GM10248 (cell line): ENCODE measurements at places on chromosomes 4 and X.

GRCh38 chr4:95506264-95506663 is 42.5 kb downstream of the UNC5C start:
- no peak for DNase-seq

DNA sequence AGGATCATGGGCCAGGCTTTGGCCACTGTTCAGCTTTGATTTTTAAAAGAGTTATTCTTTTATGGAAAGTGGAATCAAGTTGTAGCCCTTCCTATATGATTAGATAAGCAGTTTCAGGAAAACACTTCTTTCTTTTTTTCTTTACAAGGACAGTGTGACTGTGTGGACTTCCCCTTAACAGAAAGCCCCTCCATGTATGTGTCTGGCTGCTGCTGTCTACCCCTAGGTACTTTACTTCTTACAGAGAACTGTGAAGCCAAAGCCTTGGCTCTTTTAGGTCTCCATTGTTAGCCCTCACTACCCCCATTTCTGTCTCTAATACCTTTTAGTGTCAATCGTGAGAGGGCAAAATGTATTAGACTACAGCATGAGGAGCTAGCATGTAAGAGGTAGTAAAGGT is 19.1 kb downstream of the VSIG1 start:
- DNase-seq, result no peak

DNA sequence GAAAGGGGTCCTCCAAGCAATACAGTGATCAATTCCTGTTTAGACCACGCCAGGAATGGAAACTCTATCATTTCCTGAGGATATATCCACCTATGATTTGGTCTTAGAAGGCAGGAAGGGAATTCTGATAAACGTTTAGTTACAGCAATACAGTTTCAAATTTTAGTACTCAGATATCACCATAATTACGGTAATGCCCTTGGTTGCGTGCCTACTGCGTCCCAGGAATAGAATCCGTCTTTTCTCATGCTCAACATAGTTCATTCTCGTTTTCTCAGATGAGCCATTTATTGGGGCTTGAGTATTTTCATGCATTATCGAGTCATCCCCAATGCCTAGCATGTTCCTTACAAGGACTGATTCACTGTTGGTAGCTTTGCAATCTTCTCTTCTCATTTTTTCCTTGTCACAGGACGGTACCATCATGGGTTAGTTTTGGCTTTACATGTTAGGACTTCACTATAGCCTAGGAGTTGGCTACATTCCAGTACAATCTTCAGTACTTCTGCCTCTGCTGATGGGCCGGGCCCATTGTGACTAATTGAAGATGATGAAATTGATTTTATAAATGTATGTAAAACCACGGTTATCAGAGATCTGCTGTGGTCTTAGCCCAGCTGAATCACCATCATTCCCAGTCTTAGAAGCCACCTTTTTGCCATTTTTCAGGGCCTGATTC is 4.4 kb upstream of the PRKX start:
- no peak for DNase-seq

DNA sequence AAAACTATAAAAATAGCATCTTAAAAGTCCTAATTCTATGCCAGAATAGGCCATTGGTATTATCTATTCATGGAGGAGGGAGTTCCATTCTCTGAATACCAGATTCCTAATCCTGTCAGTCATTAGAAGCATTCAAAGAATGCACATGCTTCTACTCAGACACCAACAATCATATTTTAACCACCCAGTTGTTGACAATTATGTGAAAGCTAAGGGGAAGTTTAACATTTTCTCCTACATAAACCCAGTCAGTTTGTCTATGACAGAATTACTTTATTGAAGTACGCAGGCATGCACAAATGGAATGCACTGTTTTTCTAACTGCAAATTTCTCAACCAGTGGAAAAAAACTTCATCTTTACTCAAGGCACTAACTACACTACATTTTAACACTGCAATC is 69.6 kb upstream of the MTNR1A start:
- DNase-seq, result no peak

DNA sequence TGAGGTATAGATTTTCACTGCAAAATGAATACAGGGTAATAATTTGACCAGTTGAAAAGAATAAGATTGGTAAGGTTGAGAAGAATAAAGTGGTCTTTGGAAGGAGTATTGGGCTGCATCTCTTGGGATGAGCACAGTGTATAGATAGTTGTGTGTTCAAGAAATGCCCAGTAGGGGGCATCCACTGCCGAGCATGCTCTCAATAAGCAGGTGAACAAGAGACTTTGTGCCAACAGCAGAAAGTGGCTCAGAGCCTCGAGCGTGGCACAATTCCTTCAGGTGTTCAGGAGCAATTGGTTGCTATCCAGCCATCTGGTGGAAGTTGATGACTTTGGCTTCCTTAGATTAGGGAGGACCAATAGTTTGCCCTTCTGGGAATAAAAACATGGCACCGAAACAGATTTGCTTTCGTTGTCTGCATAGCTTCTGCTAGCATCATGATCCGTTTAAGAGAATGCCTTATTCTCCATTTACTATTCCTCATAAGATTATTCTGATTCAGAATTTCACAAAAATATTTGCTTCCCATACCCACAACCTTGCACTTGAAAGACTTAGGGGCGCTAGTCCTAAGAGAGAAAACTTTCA is 258.1 kb upstream of the NEIL3 start:
- peak; percentile 29 for DNase-seq

DNA sequence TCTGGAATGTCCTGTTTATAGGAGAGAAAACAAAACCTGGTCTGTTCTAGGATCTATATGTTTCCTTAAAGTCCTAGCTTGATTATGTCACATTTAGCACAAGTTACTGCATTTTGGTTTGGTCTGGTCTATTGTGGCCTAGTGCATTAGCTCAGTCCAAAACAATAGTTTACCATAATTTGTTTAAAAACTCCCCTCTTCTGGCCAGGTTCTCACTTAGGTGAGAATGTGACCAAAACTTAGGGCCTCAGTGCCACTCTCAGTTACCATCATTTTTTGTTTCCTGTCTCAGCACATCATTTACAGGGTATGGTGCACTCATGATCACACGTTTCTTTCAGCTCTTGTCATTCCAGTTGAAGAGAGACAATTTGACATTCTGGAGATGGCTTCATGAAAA is 378.5 kb downstream of the KLHL4 start:
- no peak for DNase-seq
